ENCODE measurements at places on chromosomes 16 and 17.

DNA sequence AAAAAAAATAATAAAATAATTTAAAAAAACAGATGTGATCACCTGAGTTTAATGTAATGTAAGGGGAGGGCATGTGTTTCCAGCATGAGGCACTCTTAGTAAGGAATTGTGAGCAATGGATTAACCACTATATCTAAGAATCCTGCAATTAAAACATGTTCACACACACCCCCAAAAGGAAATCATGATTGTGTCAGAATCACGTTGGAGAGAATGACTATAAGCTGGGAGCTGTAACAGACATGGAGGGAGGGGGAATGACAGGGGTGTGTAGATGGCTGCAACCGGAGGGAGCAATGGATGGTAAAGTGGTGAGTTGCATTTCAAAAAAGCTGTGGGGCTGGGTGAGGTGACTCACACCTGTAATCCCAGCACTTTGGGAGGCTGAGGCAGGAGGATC is 13.6 kb upstream of the CCL22 start:
- no peak for DNase-seq

DNA sequence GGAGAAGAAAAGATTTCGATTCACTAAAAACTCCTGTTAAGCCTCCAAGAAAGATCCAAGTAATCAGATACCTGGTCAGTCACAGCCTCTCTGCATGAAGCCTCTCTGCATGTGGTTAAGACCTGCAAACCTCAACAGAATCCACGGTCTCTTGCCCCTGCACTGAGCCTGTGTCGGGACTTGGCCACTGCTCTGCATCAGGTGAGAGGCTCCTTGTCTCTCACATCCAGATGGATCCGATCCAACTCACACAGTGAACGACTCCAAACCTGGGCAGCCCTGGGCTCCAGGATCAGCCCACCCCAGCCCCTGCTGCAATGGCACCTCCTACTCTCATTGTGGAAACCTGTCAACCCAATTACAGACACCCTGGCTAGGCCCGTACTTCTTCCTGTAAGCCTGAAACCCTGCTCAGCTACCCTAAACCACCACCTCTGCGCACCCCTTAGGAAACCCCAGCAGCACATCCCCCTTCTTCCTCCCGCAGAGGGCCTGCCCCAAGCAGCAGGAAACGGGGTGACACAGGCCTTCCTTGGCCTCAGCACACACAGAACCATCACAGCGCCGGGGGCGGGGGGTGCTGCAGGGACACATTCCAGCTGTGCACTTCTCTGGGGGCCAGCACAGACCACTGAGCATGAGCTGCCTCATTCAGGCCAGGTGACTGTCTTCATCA is 129.5 kb downstream of the ANKRD11 start:
- DNase-seq: no peak

GRCh38 chr17:5380491-5381135 is 38.8 kb downstream of the NUP88 start:
- no peak for DNase-seq

GRCh38 chr17:19242323-19242722 is 5.2 kb downstream of the EPN2 start:
- DNase-seq: peak; percentile 9

GRCh38 chr17:61399131-61400065 is at the start of gene TBX2:
TBX2 (plus strand) TSS chr17:61399843; CDS start chr17:61400177, 334 bp downstream.
- DNase-seq: peak; percentile 38

DNA sequence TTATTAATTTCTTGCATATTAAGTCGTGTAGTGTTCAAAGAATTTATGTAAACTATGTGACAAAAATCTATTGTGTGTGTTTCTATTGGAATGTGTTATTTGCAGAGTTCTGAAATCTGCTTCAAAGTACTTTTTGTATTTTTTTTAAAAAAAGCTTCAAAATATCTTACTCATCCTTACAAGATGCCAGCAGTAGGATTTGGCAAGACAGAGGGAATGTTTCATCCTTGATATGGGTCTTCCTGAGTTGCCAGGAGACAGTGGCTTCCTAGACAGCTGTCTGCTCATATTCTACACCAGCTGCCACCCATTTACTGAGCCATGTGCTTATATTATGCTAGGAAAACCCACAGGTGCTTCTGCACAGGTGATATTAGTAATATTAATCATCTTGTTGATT is 36.4 kb downstream of the EFCAB5 start:
- no peak for DNase-seq

DNA sequence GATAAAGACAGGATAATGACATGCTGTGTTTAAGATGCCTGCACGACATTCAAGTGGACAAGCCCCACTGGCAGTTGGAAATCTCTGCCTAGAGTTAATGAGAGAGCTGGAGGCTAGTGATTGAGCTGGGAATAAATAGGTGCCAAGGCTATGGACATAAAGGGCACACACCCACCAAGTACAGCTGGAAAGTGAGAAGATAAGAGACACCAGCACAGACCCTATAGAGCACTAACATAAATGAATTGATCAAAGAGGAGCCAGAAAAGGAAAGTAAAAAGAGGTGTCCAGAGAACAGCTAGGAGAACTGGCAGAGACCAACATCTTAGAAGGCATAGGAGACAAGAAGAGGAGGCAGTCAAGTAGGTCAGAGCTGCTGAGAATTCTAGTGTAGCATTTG is 101.2 kb downstream of the YPEL2 start:
- DNase-seq: no peak

DNA sequence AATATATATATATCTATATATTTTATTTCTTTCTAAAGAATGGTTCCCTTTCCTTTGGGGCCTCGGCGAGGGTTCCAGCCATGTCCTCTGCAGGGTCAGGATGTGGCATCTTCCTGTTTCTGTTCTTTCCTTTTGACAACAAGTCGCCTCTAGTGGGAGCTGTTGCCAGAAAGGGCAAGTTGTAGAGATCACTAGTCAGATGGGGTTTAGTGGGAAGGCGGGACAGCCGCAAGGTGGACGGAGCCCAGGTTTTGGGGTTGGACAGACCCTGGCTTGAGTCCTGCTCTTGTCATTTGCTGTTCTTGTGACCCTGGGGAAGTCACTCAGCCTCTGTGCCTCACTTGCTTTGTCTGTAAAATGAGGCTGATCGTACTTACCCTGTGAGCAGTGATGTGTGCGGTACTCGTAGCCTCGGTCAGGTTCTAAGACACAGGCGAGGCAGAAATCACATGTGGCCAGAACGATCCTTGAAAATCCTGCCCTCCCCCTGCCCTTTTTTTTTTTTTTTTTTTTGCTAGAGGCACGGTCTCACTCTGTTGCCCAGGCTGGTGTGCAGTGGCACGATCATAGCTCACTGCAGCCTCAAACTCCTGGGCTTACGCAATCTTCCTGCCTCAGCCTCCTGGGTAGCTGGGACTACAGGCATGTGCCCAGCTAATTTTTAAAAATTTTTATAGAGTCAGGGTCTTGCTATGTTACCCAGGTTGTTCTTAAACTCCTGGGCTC is 80.1 kb downstream of the ABCC6 start:
- DNase-seq: no peak

DNA sequence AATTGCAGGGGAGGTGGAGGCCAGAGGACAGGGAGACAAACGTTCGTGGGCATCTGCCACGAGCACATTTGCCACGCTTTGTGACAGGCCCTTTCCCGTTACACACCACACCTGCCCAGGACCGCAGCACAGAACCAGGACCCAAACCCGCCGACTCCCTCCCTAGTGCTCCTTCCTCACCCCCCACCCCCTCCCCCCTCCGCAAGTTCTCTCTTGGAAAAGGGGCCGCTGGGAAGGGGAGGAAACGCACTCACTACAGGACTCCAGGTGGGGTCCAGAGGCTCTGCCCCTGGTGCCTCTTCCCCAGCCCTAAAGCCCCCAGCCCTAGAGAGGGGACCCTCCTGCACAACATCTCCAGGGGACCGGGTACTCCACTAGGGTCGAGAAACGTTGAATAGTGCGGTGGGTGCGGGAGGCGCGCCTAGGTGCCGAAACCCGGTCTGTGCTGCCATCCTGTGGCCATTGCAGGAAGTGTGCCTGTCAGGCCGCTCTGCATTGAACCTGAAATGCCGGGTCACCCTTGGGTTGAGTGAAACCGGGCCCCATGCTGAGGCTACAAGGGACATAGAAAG is 21.9 kb upstream of the EIF1 start:
- DNase-seq: no peak

GRCh38 chr17:17183744-17184143 is 22.4 kb downstream of the PLD6 start:
- no peak for DNase-seq

DNA sequence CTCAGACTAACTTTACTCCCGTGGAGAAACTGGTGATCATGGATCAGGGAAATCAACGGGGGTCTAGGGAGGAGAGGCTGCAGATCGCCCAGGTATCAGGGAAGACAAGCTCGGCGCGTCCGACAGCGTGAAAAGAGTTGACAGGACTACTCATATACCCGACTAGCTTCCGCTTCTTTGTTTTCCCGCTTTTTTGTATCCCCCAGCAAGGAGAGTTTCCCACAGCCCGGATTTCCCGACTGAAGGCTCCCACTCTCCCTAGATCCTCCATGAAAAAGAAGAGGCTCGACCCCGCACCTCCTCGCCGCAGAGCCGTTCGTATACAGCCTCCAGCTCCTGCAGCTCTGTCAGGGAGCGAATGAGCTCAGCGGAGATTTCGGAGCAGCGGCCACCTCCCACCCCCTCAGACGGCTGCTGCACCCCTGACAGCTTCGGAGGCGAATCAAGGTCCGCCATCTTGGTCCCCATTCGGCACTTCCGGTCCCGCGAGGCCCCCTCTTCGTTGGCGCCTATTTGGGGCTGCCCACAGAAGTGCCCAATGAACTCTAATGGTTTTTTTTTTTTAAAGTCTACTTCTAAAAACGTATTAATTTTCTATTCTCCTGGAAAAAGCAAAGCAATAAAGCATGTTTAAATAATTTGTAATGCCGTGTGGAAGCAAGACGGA is at the start of gene COG4:
TSS of gene COG4 (minus strand) at position 479 of the 667 bp plus-strand sequence. CDS start at position 468, 11 bp downstream.
- no peak for DNase-seq

- no peak for DNase-seq
Measured at GRCh38 chr17:34479371-34479770, 100.0 kb upstream of the TMEM132E start.

DNA sequence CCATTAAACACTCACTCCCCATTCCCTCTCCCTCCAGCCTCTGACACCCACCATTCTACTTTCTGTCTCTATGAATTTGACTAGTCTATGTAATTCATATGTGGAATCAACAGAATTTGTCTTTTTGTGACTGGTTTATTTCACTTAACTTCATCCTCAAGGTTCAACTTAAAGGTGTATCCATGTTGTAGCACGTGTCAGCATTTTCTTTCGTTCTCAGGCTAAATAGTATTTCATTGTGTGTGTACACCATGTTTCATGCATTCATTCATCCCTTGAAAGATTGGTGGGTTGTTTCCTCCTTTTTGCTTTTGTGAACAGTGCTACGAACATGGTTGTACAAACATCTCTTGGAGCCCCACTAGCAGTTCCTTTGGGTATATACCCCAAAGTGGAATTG is 36.0 kb downstream of the ATP2C2 start:
- DNase-seq: no peak

DNA sequence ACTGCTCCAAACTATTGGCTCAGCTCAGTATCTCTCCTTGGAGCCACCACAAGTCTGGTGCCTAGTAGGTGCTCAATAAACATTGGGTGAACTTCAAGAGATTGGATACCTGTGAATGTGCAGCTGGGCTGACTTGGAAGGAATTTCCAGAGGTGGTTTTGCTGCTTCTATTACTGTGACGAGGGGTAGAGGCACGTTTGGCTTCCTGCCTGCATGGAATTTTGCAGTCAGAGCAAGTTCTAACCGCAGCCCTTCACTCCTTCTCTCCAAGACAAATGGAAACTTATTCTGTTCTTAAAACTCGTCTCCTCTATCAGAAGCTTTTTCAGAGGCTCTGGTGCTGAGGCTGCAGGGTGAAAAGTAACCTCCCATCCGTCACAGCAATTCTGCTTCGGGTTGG is 342.5 kb downstream of the CPPED1 start:
- peak; percentile 51 for DNase-seq

GRCh38 chr16:68770671-68771070 is 33.6 kb downstream of the CDH1 start:
- no peak for DNase-seq

DNA sequence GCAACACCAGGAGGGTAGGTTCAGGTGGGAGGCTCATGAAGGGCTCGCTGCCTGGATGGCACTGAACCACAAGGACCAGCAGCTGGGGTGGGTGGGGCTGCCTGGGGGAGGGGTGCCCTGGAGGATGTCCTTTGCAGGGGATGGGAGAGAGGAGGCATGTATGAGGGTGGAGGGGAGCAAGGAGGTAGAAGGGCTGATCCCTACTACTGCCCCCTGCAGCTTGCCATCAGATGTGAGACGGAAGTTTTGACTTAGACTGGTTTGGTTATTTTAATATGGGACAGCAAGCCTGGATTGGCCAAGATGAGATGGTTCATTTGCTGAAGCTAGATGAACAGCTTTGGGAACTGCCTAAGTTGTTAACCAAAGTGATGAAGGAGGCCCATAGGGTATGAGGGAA is 115.9 kb downstream of the SEC14L1 start:
- no peak for DNase-seq

DNA sequence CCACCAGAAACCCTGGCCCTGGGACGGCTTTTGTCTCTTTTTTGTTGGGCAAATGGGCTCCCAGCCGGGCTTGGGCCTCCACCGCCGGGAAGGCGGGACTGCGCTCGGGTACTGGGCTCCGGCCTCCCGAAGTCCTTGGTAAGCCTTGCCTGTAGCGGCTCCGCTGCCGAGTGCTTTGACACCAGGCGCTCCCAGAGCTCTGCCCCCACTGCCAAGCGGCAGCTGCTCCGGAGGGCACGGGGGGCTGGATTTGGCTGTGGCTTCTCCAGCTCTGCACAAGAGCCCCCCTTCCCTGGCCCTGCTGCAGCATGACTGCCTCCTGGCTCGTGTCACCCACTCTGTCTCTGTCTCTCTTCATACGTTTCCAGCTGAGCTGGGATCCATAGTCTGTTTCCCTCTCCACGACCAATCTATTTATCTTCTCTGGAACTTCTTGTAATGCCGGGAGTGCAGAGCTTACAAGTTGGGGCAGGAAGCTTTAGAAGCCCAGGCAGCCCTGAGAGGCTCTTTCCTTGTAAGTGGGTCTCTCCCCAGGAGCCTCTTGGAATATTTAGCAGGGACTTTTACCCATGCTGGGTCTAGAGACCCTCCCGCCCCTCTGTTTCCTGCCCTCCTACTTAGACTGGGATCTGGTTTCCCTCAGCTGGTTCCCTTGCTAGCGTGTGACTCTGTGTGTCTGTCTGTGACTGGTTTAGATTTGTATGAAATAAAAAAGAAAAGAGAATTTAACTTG is 246.9 kb upstream of the GSE1 start:
- no peak for DNase-seq

GRCh38 chr16:67764158-67764667 is 42.1 kb downstream of the RANBP10 start:
- DNase-seq: no peak

All from kidney epithelial cell (primary cell).